ENCODE measurements at places on chromosomes 11 and 22.

DNA sequence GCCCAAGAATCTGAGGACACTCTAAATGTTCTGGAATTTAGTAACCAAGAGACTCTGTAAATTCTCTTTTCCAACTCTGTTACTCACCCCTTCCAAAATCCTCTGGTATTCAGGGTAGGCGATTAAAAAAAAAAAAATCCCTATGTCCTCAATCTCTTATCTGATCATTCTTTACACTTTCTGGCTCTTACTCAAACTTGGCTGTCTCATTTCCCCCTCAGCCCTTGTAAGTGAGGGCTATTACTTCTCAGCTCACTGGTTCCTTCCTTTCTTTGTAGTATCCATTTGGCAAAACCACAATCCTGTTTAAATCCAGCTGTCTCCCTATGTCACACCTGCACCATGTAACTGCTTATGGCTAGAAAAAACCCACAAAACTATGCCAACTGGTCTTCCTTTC, 12.7 kb upstream of the MSANTD2 start:
- no peak for DNase-seq

GRCh38 chr11:100866453-100866852, 179.4 kb downstream of the ARHGAP42 start:
- DNase-seq, result no peak

DNA sequence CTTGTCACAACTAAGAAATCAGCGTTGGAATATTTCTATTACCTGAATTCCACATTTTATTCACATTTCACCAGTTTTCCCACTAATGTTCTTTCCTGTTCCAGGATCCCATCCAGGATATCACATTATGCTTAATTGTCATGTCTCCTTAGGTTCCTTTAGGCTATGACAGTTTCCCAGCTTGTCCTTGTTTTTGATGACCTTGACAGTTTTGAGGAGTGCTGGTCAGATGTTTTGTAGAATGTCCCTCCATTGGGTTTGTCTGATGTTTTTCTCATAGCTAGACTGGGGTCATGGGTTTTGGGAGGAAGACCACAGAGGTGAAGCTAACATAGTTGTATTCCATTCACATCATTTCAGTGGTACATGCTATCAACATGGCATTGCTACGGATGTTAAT, 80.8 kb upstream of the HEPHL1 start:
- no peak for DNase-seq

DNA sequence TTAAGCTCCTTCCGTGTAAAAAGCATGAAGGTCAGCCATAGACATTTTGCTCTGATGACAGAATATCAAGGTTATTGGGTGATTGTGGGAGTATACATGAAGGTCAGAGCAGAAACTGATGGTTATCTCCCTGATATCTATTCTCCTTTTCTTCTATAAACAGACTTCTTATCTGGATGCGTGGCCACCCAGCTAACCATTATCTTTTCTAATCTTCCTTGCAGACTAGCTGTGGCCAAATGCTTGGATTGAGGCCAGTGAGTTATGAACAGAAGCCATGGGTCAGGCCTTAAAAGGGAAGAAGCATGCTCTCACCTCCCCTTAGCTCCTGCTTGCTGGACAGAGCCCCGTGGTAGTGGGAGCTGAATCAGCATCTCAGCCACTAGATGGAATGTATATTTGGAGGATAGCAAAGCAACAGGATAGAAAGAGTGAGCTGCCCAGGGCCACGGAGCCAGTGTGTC, 31.3 kb upstream of the LRRC55 start:
- DNase-seq, result no peak

- no peak for DNase-seq
Measured at GRCh38 chr11:132559331-132560036, 972.8 kb downstream of the OPCML start.

Measured in stimulated activated CD4-positive, alpha-beta T cell treated with anti-CD3 and anti-CD28 coated beads, Interleukin-4, amount 100 ng/mL, for 1 hour (primary cell).